Aortic smooth muscle cell (primary cell): ENCODE measurements at places on chromosomes 3 and 15. TPM values are rescaled to one million over a fixed set of nuclear protein-coding genes. Genes with fewer than 3 reads are reported as not detected.

Gene DNAH12
- under 0.01 and 0.12 TPM in 2 replicates for total RNA-seq

Gene AGTR1
- 0.37 and 0.40 TPM in 2 replicates for total RNA-seq

Gene TMEM266
- total RNA-seq = 0.06 and 0.13 TPM in 2 replicates

Gene GP9
- not detected in 2 replicates for total RNA-seq

Gene SNRPA1
- 13.6 and 15.7 TPM in 2 replicates for total RNA-seq

Gene FGF12
- 0.12 and 0.13 TPM in 2 replicates for total RNA-seq

Gene MON1A
- total RNA-seq = 10.4 and 12.8 TPM in 2 replicates

Gene INKA1
- total RNA-seq = 8.7 and 20.5 TPM in 2 replicates

Gene PFN2
- 270 and 277 TPM in 2 replicates for total RNA-seq

Gene CHRNA3
- 0.13 TPM in 1 of 2 replicates, not detected in the other for total RNA-seq

Gene VEPH1
- total RNA-seq = 43.6 and 62.6 TPM in 2 replicates

Gene GATA2
- 3.3 and 4.1 TPM in 2 replicates for total RNA-seq

Gene EXD1
- total RNA-seq = not detected in 2 replicates

Gene ITGA11
- total RNA-seq = 24.3 and 43.8 TPM in 2 replicates

Gene SMCO1
- not detected in 2 replicates for total RNA-seq

Gene DZIP1L
- total RNA-seq = 18.2 and 26.0 TPM in 2 replicates

Gene OXTR
- total RNA-seq = 0.37 and 0.79 TPM in 2 replicates

Gene ABHD6
- total RNA-seq = 6.1 and 8.5 TPM in 2 replicates

Gene CCRL2
- 0.87 and 1.7 TPM in 2 replicates for total RNA-seq

Gene C2CD4B
- 0.26 and 0.31 TPM in 2 replicates for total RNA-seq

Gene SNX22
- total RNA-seq = 0.06 and 0.13 TPM in 2 replicates

Gene LZTFL1
- total RNA-seq = 12.3 and 15.2 TPM in 2 replicates

Gene MOBP
- total RNA-seq = not detected in 2 replicates

Gene GOLGA8Q
- total RNA-seq = 1.7 and 2.0 TPM in 2 replicates

Gene CACNA2D2
- total RNA-seq = under 0.01 TPM in 1 of 2 replicates, not detected in the other

Gene FAM81A
- 0.13 and 0.25 TPM in 2 replicates for total RNA-seq

Gene ICE2
- total RNA-seq = 23.5 and 24.1 TPM in 2 replicates

Gene REC114
- not detected in 2 replicates for total RNA-seq

Gene NOX5
- total RNA-seq = 0.13 and 0.19 TPM in 2 replicates

Gene TTC21A
- 2.2 and 3.0 TPM in 2 replicates for total RNA-seq
